ENCODE measurements at places on chromosomes 3 and 15. TPM values are rescaled to one million over a fixed set of nuclear protein-coding genes. Genes with fewer than 3 reads are reported as not detected.

The SLC22A14 gene
- not detected for polyA plus RNA-seq

The CLPX gene
- 55.4 TPM for polyA plus RNA-seq

- no peak for DNase-seq
Measured at GRCh38 chr15:41945221-41945620, 27.1 kb downstream of the EHD4 start.

DNA sequence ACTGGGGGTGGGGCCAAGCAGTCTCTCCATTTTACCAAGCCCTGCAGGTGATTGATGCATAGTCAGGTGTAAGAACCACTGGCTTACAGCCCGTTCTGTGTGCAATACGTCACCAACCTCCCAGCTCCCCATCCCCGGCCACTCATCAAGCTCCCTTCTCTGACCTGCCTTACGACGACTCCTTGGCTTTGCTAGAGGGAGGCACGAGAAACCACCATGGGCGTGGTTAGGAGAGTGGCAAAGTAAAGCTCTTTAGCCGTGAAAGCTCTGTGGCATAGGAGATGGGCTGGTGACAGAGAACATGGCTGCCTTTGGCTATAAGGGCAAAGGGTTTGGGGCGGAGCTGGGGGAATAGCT, 109.1 kb downstream of the BDH1 start:
- DNase-seq = no peak

DNA sequence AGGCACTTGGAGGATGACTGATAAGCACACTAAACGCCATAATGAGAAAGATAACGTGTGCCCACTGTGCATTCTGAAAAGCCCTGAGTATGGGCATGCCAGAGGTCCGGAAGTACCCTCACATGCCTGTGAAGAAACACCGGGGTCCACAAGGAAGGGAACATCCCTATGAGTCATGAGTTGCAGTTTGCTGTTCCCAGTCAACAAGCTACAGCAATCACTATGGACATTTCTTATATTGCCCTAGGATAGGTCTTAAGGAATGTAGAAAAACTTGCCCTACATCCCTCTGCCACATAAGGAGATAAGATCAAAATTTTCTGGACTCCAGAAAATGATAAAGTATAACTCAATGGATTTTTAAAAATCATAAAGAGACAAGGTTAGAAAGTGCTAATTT, 9.9 kb downstream of the MB21D2 start:
- no peak for DNase-seq

DNA sequence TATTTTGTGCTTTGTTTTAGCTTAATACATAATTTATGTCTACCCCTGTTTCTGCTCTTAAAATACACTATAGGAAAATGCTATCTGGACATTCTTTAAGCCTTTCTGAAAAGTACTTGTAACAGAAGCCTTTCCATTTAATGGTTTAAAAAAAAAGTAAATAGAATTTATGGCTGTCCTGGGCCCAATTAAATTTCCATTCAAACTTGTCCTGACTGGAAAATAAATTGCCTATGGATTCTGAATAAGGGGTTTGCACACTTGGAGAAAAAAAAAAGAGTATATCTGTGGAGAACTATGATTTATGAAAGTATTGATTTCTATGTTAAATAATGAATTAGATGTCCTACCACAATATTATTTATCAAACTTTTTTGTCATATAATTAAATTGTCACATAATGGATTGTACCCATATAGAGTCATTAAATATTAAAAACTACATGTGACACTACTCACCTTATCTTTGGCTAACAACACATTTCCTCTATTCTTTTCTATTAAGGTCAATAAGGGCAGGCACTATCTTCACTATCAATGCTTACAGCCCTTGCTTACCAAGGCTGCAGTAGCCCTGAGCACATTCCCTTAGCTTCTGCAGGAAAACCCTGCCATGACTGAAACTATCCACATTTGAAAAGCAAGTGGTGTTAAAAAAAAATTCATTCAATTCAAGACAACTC, 396.1 kb upstream of the ROBO2 start:
- DNase-seq = no peak

DNA sequence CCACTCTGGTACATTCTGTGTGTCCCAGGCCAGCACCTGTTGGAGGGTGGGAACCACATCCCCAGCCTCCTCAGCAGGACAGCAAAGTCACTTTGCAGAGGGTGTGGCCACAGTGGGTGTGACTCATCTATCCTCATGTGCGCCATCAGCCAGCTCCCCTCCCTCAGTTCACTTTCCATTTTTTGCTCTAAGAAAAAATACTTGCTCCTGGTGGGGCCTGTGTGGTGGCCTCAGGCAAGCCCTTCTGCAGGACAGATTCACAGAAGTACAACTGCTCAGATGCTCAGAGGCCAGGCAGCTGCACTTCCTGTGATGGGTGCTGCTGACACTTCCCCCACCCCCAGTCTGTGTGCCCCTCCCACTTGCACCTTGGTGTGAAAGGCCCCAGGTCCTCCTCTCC, 78.3 kb upstream of the ALDH1L1 start:
- no peak for DNase-seq

Measured in A549 (cell line).